ENCODE measurements at places on chromosomes 2 and 18.

DNA sequence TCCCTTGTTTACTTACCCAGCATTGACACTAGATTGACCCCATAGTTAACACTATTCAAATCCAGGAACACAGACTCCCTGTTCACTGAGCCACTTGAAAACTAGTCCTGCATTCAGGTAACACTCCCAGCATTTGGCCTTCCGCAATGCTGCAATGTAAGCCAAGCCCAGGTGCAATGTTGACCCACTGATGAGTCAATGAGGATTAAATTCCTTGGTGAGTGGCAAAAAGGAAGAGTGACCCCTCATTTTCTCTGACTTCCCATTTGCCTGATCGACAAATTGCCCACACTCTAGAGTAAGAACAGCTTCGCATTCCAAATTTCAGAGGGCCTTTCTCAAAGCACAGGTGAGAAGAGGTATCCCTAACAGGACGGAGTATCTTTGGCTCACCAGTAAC lies 251.9 kb downstream of the FBXO15 start:
- no peak for DNase-seq

DNA sequence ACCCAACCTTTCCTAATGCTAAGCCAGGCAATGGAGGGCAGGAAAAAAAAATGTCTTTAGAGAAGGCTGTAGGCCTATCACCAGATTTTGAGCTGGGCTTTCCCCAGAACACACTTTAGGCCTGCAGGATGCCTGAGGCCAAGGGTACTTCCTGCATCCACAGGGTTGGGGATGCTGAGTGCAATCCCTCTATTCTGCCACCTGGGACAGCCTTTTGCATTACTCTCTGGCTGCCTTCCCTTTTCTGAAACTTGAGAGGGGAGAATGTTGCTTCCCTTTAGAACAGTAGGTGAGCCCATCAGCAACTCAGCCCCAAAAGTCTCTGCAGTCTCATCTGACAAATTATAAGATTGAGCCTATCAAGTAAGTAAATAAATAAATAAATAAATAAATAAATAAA lies 195.2 kb downstream of the SLC8A1 start:
- DNase-seq = no peak

GRCh38 chr2:238892796-238893195 lies 44.9 kb downstream of the TWIST2 start:
- DNase-seq = no peak

DNA sequence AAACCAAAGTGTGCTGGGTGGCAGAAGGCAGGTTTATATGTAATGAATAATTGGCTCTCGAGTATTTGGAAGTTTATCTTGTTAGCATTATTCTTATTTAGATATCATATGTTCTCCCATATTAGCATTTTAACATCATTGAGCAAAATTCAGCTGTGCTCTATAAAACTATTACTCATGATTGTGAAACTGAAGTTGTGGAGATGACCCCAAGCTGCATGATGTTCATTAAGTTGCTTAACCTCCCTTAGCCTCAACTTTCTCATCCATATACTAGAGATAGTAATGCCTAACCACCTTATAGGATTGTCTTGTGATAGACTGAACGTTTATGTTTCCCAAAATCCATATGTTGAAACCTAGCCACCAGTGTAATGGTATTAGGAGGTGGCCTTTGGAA lies 346.3 kb downstream of the SATB2 start:
- no peak for DNase-seq

- no peak for DNase-seq
Measured at GRCh38 chr2:131521961-131522781, 5.5 kb upstream of the CCDC74A start.

- DNase-seq = no peak
Measured at GRCh38 chr2:108924580-108925251, 64.3 kb downstream of the EDAR start.

- no peak for DNase-seq
Measured at GRCh38 chr2:48026865-48027264, 120.6 kb upstream of the FBXO11 start.

DNA sequence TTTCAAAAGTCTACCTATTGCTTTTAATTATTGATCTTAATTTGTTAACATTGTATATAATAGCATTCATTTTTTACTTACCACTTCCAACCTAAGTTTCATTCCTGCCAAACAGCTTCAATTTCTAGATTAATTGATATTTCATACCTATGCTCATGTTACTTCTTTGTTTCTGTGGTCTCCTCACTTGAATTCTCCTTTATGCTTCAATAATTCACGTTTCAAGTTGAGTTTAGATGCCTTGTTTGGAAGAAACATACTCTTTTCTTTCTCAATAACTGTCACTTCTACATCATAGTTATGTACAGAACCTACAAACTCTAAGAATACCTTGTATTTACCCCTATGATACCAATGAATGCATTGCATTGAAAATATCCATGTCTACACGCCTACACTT lies 862.2 kb upstream of the LRATD1 start:
- DNase-seq = no peak

DNA sequence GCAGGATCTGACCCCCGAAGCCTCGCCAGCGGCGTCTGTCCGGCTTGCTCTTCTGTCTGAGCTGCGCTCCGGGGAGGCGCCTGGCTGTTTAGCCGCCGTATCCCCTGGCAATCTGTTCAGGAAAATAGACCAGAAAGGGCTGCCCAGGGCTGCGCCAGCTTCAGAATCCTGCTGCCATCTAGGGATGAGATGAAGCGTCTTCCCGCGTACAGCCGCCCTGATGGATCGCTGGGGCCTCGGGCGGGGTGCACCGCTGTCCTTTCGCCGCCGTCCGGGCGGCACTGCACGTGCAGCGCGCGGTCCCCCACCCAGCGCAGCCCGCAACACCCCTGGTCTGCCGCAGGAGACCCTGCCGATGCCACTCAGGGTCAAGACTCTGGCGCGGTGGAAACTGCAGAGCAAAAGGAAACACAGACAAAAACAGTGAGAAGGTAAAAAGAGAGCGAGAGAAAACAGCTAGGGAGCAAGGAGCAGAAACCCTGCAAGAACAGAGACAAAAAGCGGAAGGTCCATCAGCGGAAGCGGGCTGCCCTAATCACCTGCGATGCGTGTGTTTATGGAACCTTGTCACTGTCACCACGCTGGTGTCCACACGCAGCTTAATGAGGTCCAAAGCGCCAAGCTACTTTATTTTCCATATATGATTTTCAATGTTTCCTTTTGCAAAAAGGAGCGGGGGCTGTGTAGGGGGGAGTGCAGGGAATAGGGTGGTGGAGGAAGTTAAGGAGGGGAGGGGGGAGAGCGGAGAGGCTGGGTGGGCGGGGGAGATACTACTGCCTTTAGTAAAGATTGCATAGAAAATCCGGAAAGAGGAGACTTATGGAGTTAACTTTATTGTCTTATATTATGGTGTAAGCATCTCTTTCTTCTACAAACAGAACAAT lies 2113.3 kb upstream of the PIK3C3 start:
- no peak for DNase-seq

GRCh38 chr2:105309147-105309545 lies 20.4 kb downstream of the TGFBRAP1 start:
- no peak for DNase-seq

DNA sequence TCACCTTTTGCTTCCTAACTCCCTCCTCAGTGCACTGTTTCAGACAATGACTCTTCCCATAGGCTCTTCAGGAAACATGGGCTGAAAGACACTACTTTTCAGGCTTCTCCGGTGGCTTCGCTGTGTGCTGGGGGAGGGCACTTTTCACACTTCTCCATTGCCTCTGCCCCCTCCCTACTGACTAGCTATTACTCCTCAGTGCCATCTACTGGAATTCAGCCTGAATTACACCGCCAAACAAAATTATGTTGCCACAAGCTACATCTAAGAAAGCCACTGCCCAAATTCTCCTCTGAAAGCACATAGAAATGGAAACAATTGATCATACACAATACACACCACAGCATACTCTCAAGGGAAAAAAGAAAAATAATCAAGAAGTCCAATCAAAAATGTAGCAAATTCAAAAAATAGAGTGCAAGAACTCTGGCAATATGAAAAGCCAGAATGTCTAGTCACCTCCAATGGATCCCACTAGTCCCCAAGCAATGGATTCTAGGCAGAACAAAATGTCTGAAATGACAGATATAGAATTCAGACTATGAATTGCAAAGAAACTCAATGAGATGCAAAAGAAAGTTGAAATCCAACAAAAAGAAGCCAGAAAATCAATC lies 1139.4 kb upstream of the GYPC start:
- no peak for DNase-seq

DNA sequence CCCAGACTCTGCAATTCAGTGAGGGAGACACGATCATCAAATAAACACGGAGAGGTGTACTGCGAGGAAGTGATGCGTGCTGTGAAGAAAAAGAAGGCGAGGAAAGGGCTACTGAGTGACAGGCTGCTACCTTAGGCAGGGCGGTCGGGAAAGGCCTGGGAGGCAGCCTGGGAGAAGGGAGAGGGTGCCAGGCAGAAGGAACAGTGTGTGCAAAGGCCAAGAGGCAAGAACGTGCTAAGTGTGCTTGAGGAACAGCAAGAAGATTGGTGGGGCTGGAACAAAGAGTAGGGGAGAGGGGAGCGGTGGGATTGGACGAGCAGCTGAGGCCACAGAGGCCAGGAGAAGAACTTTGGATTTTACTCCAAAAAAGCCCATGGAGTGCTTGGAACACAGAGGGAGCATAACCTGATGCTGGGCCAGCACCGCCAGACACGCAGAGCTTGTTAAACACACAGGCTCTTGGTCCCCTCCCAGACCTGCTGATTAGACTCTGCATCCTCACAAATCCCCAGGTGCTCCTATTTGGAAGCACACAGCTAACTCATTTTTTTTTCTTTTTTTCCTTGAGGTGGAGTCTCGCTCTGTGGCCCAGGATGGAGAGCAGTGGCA lies 30.4 kb downstream of the SERTAD2 start:
- no peak for DNase-seq

DNA sequence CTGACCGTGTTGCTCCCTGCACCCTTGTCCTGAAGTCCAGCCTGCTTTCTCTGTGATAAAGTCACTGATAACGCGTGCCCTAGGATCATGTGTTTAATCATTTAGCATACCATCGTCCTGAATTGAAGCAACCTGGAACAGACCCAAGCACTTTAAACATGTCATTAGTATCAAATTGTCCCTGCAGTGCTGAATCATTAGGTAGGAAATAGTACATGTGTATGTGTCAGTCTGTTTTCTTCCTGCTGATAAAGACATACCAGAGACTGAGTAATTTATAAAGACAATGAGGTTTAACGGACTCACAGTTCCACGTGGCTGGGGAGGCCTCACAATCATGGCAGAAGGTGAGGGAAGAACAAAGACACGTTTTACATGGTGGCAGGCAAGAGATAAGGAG lies 2.8 kb downstream of the ASB18 start:
- DNase-seq = no peak

- DNase-seq = no peak
Measured at GRCh38 chr2:132757002-132757589, 87.1 kb upstream of the LYPD1 start.

DNA sequence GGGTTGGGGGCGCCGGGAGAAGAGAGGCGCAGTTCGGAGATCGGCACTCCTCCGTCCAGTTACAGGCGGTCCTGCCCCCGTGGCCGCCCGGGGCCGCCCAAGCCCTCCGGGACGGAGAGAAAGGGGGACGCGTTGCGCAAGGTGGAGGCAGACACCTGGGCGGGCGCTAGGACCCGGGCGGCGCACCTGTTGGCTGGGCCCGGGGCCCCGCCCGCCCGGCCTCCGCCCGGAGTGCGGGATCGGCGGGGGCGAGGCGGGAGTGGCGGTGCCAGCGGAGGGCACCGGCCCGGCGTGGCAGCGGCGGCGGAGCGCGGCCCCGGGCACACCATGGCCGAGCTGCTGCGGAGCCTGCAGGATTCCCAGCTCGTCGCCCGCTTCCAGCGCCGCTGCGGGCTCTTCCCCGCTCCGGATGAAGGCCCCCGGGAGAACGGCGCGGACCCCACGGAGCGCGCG lies at the start of gene SGPP2:
Gene SGPP2 (plus strand): TSS at position 268 of the 453 bp plus-strand sequence. CDS start 60 bp downstream, at position 328.
- no peak for DNase-seq

DNA sequence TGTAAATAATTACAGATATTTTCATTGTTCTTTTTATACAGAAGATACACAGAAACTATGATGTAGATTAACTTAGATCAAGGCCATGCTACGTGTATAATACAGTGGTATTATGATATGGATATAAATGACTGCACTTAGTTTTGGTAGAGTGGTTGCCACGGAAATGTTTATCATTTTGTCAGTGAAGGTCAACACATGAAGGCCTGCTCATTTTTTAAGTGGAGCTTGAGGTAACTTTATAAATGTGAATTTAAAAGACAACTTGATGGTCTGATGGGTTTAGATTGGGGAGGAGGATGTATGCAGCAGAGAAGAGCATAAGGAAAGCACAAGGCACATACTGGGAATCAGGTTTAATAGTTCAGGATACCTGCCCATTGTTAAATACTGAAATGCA lies 14.4 kb upstream of the BBS5 start:
- DNase-seq = no peak

DNA sequence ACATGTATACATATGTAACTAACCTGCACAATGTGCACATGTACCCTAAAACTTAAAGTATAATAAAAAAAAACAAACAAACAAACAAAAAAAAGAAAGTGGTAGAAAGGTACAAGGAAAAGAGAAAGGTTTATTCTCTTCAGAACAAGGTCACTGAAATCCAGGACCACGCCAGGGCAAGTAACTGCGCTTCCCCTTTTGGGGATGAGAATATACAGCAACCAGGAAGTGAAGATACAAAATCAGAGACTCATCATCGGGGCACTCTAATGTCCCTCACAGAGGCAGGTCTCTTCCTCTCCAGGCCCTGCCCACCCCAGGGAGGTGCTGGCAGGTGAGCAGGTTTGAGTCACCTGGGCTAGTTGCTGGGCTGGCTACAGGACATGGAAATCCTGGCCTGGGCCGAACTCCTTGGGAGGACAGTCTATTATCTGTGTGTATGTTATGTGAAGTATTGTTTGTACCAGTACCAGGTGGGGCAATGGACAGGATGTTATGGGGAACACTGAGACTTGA lies 100.4 kb upstream of the GPR45 start:
- DNase-seq = no peak

DNA sequence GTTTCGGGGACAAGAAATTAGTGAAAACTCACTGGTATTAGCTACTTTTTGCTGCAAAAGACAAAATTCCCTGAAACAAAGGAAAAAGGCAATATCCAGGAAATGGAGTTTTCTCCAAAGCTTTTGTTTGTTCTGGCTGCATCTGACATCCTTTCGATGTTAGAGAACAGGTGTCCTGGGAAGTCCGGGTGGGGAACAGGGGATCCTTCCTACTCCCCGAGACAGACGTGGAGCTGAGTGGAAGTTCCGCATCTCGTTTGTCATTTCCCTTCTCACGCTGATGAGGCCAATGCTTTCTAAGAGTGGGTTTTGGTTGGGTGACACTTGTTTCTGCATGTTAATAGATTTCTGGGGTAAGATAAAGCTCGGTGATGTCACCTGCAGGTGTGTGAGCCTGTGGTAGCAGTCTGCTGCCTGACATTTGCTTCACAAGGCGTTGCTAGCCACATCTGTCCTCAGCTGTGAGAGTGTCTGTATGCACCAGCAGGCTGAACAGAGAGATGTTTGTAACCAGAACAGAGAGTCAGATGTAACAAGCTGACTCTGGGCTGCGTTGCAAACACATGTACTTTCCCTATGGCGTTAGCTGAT lies 125.9 kb downstream of the ACOXL start:
- DNase-seq = no peak

- DNase-seq = no peak
Measured at GRCh38 chr2:220117025-220117424, 489.6 kb downstream of the SLC4A3 start.

- DNase-seq = no peak
Measured at GRCh38 chr2:162118166-162119031, 33.6 kb downstream of the GCG start.

GRCh38 chr2:107197594-107198294 lies 311.8 kb upstream of the ST6GAL2 start:
- DNase-seq = no peak

All from HS-27A (cell line).